ENCODE measurements at places on chromosomes 12 and 14. TPM values are rescaled to one million over a fixed set of nuclear protein-coding genes. Genes with fewer than 3 reads are reported as not detected.

- peak; percentile 75 for DNase-seq
These were observed 1.5 kb downstream of the WNK1 start for GRCh38 chr12:753611-754472.

GRCh38 chr14:99129211-99129696, 142.7 kb downstream of the BCL11B start:
- DNase-seq: no peak

DNA sequence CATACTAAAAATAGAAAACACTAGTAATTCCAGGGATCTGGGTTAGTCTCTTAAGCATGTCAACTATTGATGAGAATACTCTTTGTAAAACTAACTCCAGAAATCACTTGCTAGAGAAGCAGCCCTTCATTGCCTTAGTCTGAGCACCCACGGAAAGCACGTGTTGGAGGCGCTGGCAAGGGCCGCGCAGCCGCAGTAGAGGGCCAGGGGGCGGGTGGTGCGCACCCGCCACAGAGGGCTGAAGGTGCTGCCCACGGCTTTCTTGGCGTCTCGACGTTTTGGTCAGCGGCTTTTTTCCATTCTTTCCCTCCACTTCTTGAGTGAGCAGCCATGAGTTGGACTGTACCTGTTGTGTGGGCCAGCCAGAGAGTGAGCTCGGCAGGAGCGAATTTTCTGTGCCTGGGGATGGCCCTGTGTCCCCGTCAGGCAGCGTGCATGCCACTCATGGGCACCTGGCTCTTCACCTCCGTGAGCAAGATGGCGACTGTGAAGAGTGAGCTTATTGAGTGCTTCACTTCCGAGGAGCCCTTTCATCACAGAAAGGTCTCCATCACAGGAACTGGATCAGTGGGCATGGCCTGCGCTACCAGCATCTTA, 68.4 kb upstream of the PPM1H start:
- no peak for DNase-seq

DNA sequence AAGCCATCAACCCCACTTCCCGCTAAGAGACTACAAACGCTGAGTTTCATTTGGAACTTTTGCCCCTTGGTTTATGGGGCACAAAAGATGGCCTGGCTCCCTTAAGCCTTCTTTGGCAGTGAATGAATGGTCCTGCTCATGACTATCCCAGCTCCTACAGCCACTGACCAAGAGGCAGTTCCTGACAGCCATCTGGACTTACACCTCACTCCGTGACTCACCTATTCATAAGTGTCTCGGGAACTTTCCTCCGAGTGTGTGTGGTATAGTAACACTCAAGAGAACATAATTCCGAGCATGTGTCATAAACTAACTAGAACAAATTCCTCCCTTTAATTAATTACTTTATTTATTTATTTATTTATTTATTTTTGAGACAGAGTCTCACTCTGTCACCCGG, 51.9 kb upstream of the NUDT4 start:
- DNase-seq: no peak

GRCh38 chr12:57240066-57240921, 10.7 kb downstream of the STAC3 start:
- peak; percentile 57 for DNase-seq

DNA sequence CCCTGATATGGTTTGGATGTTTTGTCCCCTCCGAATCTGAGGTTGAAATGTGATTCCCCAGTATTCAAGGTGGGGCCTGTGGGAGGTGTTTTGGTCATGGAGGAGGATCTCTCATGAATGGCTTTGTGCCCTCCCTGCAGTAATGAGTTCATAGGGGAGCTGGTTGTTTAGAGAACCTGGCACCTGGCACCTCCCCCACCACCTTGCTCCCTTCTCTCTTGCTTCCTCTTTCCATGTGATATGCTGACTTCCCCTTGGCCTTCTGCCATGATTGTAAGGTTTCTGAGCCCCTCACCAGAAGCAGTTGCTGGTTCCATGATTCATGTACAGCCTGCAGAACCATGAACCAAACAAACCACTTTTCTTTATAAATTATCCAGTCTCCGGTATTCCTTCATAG, 32.6 kb downstream of the CD163L1 start:
- no peak for DNase-seq

GRCh38 chr14:81303258-81303935, 82.6 kb upstream of the GTF2A1 start:
- DNase-seq: peak; percentile 98

GRCh38 chr12:12511895-12512711, 50.6 kb downstream of the DUSP16 start:
- DNase-seq: no peak

- no peak for DNase-seq
These were observed 14.3 kb downstream of the B4GALNT3 start for GRCh38 chr12:473863-474577.

DNA sequence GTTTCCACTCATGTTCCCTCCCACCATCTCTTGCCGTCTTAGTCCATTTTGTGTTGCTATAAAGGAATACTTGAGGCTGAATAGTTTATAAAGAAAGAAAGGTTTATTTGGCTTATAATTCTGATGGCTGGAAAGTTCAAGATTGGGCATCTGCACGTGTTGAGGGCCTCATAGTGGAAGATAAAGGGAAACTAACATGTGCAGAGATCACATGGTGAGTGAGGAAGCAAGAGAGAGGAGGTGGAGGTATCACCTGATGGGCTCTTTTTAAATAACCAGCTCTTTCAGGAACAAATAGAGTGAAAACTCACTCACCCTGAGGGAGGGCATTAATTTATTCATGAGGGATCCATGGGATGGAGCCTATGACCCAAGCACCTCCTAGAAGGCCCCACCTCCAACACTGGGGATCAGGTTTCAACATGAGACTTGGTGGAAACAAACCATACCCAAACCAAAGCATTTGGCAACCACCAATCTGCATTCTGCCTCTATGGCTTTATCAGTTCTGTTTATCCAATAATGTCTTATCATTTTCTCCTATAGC, 29.5 kb downstream of the MYO1H start:
- DNase-seq: no peak

DNA sequence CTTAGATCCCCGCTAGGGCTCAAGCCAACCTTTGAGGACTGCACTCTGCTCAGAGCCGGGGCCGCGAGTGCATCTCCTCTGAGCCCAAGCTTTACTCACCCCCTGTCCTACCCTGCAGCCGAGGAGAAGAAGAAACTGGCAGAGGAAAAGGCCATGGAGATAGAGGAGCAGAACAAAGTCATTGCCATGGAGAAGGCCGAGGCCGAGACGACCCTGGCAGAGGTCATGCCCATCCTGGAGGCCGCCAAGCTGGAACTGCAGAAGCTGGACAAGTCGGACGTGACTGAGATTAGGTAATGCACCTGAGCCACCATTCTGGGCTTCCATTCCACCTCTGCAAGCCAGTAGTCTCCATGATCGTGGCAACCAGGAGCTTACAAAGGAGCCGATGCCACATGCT, 69.8 kb downstream of the CCDC92 start:
- DNase-seq: no peak

GRCh38 chr12:125254236-125254635, 189.0 kb downstream of the AACS start:
- DNase-seq: no peak

DNA sequence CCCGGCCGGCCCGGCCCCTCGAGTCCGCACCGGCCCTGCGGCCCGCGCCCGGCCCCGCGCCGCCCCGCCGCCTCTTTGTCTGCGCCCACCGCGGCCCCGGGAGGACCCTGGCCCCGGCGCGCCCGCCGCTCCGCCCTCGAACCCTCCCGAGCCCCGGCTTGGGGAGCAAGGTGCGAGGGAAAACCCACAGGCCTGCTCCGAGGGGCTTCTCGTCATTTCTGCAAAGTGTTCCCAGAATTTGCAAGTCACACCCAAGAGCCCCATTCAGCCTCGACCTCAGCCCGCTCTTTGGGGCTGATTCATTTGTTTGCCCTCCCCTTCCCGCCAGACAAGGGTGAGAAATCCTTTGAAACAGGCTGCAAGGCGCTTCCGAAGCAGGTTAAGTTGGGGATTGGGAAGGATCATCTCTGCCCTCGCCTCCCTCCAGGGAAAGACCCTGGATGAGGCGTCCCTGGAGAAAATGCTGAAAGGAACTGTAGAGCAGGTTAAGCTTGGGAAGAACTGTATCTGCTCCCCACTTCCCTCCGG, 325 bp upstream of the CLIP1 start:
- peak; percentile 65 for DNase-seq

DNA sequence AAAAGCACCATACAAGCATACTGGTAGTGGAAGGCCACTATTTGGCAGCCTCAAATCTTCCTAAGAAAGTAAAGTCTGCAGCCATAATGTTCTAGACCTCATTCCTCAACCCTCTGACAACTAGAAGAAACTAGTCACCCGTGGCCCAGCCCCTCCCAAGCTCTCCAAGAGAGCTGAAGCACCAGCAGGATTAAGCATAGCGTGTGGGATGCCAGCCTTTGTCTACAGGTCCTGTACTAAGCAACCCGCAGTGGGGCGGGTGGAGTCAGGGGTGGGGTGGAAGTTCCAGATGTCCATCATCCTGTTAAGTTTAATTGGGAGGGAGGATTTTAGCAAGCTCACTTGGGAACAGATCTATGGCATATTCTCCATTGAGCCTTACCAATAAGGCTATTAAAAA, 14.2 kb downstream of the SLC11A2 start:
- no peak for DNase-seq

- no peak for DNase-seq
These were observed 182.2 kb downstream of the AACS start for GRCh38 chr12:125247477-125247876.

- no peak for DNase-seq
These were observed 4.2 kb upstream of the PCK2 start for GRCh38 chr14:24089890-24090289.

DNA sequence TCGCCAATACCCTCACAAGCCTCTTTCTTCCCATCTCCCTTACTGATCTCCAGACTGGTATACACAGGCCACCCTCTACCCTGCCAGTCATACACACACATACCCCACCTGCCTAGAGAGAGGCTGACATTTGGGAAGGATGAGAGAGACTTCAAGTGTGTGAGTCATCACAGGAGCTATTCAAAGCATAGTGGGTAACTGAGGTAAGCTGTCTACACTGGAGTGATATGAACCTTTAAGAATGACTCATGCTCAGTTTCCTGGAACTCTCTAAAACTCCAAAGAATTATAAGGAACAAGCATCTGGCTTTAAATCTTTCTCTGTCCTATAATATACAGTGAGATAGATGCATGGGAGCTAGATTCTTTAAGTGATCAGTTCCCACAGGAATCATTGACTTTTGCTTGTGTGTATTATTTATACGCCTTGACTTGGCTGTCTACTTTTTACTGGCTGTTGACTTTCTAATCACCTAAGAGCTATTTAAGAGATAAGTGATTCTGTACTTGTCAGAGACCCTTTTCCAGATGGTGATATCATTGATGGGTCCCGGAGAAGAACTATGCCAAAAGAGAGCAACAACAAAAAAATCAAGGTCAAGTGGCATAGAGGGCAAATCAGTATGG, 5.8 kb downstream of the IGF1 start:
- no peak for DNase-seq

- no peak for DNase-seq
These were observed 14.8 kb downstream of the GRIP1 start for GRCh38 chr12:66664076-66664475.

- DNase-seq: no peak
These were observed 920.9 kb downstream of the RPS29 start for GRCh38 chr14:48665077-48665784.

- no peak for DNase-seq
These were observed 414.1 kb downstream of the KCNH5 start for GRCh38 chr14:62631176-62631575.

DNA sequence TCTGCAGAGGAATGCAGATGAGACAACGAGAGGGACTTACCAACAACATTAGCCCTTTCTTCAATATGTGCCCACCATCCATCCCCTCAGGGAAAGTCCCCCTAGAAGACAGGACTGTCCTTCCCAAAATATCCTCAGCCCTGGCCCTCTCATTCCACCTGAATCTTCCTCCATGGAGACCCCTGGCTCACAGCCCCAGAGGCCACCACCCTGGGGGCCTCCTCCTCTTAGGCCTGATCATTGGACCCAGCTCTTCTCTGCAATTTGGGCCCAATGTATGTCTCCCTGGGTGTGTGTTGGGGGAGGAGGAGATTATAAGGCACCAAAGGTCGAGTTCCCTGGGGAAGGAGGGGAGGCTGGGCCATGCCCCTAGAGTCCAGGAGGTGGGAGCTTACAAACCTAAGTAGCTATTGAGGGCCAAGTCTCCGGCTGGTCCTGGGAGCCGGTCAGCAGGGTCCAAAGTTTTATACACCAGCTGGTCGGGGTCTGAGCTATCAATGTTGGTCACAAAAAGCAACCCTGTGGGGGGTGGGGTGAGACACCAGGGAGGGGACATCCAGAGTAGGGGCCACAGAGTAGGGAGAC, 8.1 kb downstream of the ITGA7 start:
- DNase-seq: peak; percentile 44

The SPTLC2 gene
- 27.5 TPM for polyA plus RNA-seq

The RPGRIP1 gene
- polyA plus RNA-seq: 0.44 TPM

The RNU4-1 gene
- not detected for polyA plus RNA-seq

The SDR9C7 gene
- not detected for polyA plus RNA-seq

The NDUFA12 gene
- 215 TPM for polyA plus RNA-seq

The HOXC10 gene
- polyA plus RNA-seq: not detected

The LRRC9 gene
- polyA plus RNA-seq: not detected

The OTOGL gene
- not detected for polyA plus RNA-seq

The TMEM117 gene
- polyA plus RNA-seq: 14.3 TPM

The TAC3 gene
- 6.0 TPM for polyA plus RNA-seq
